CD8-positive, alpha-beta T cell (primary cell): ENCODE measurements at places on chromosomes 2 and 18. TPM values are rescaled to one million over a fixed set of nuclear protein-coding genes. Genes with fewer than 3 reads are reported as not detected.

DNA sequence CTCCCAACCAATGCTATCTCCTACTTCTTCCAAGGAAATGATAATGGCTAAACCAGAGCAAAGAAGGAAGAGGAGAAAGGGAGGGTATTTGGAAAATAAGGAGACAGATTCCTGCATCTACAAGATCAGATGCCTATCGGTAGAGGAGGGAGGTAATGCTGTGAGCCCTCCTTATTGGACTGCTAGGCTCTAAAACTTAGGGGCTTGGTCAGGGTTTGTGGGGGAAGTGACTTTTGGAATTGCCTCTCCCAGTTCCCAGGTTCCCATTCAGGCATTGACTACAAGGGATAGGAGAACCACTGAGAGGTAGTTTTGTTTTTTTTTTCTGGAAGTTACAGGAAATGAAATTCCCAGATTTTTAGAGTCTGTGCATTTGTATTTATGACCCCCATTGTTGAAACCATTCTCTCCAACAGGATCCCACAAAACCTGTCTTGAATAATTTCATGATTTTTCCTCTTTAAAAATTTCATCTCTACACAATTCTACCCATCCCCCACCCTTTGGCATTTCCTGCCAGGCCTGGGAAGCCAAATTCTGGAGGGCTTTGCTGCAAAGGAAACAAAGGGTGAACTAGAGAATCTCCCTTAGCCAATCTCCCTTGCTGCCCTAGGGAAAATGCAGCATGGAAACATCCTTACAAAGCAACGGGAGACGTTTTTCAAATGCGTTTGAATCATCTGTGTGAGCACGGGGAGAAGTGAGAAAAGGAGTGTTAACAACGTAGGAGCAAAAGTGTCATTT lies 282.1 kb upstream of the EPAS1 start:
- DNase-seq = no peak

DNA sequence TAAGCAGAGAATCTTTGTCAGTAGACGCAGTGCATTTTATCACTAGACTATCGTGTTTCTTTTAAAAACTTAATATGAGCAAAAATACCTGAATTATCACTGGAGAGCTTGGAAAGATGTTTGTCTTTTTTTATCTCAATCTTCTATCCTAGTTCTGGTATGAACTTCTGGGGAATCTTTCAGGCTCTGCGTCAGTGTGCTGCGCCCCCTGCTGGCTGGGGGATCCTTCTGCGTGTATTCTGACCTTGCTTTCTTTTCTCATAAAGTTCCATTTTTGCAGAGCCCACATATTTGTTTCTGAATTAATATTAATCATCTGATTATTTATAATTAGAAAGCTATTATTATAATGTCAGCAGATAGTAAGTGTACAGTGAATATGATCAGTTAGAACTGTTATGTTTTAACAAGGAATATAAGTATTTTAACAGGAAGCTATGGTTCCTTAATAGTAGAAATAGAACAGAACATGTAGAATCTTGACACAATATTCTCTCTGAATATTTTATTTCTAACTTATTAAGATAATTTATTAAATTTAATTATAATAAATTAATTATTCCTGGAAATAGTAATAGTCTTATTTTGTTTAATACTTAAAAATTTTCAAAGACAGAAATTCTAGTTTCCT lies 945.0 kb upstream of the CRIM1 start:
- no peak for DNase-seq

DNA sequence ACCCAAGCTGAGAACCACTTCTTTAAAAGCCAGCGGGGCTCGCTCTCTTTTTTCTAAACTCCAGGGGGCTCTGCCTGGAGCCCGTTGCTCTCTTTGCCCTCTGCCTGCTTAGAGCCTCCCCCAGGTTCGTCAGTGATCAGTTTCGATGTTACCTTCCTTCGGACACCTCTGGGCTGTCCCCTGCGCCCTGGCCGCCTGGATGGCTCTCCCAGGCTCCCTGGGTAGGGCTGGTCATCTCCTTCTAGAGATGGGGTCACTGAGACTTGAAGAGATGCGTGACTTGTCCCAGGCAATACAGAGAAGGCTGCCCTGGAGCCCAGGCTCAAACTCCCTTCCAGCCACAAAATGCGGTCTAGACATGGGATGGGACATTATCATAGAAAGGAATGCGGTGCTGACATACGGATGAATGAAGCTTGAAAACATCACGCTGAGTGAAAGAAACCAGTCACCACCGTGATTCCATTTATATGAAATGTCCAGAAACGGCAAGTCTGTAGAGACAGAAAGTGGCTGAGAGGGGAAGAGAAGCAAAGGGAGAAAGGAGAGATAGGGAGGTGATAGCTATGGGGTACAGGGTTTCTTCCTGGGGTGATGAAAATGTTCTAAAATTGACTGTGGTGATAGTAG lies 14.6 kb downstream of the KCNF1 start:
- DNase-seq = no peak

INO80D gene
- total RNA-seq = 48.5 TPM
